ENCODE measurements at places on chromosomes 12 and 14.

- no peak for DNase-seq
These were observed 5.6 kb downstream of the KRR1 start for GRCh38 chr12:75505706-75506312.

GRCh38 chr12:62846491-62846890 lies 88.5 kb downstream of the PPM1H start:
- no peak for DNase-seq

- no peak for DNase-seq
These were observed 15.9 kb upstream of the FLVCR2 start for GRCh38 chr14:75562489-75562888.

DNA sequence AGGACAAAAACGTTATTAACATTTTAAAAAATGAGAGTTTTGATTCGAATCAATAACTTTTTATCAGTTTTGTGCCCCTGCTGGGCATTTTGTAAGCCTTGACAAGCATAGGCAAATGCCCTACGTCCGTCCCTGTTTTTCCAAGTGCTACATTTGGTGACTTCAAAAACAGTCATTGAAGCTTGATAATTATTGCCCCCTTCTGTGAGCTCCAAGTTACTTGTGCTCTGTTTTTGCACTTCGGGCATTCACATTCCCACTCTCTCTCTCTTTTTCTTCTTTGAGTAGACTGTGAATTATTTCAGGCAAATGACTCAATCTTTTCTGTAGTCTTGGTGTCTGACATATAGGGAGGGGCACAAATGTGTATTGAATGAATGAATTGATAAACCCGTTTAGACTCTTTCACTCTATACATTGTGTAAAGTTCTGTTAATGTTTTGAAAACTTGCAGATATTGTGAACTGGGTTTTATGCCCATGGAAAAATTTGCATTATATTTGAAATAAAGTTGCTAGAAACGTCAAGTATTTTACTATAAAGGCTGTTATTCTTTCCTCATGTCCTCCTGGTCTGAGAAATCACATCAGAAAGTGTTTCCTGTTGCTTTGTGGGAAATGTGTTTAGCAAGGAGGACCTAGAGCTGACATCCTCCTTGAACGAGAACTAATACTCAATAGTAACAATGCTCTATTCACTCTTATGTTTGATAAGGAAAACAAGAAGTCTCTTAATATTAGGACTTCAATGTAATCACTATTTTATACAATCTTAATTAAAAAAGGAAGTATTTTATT lies 1.4 kb downstream of the APAF1 start:
- DNase-seq = no peak

- no peak for DNase-seq
These were observed 70.9 kb downstream of the VWF start for GRCh38 chr12:6053541-6053940.
